Cortex of kidney (tissue), 1 donor: ENCODE measurements at places on chromosomes 5 and 9.

GRCh38 chr5:93583768-93584595 lies 960 bp downstream of the NR2F1 start:
- no peak for DNase-seq

DNA sequence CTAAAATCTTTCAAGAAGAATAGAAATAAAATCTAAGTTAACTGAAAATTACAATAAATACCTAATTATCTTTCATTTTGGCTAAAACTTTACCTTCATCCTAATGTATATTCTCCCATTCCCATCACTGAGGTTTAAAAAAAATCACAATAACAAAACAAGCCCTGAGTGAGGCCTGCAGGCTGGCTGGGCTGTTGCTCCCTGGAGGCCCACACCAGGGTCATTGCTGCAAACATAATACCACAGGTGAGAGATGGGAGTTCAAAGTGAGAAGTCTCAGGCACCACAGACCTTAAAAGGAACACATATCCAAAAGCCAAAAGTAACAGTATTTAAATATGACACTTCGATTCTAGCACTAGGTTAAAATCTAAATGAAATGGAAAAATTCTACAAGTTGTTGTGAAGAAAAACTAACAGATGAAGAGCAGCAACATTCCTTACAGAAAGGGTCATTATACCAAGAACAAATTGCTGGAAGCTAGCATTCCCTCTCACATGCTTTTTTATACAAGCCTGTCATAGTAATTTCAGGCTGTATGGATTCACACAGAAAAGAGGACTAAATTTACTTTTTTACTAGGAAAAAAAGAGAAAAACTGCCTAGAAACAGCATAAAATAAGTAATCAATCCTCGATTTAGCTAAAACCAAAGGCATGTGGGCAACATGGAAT lies 57.8 kb downstream of the AUH start:
- DNase-seq, result no peak

DNA sequence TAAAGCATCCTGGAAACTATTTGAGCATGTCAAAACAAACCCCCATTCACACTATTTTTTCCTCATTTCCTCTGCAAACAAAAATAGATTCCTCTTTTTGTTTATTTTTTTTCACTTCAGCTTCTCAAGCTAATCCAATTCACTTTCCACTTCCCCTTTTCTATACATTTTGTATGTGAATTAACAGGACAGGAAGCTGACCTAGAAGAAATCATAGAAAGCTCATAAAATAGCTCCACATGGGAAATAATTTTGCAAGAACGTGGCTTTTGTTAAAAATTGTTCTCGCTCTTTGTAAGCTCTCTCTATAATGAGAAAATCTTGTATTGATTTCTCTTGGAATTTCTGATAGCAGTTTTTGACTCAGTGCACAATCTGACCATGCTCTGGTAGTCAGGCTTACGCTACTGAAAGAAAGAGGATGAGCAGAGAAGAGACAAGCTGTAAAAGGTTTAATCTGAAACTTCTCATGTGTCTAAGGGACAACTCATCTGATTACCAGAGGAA lies 215.8 kb downstream of the ADAMTS12 start:
- DNase-seq, result no peak

DNA sequence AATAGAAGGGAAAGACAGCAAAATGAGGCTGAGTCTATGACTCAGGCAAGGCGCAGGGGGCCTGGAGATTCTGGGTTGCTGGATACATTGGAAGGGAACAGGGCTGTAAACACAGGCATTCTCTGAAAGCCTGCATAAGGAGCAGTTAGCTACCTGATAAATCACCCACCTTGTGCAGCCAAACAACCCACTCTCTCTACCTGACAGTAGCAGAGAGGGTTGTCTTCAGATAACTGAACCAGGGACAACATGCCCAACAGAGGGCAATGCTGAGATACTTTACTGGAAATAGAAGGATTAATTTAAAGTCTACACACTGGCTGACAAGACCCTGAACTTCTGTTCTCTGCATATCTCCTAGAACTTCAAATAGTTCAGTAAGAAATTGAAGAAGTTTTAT lies 161.6 kb downstream of the KCTD16 start:
- DNase-seq, result no peak

DNA sequence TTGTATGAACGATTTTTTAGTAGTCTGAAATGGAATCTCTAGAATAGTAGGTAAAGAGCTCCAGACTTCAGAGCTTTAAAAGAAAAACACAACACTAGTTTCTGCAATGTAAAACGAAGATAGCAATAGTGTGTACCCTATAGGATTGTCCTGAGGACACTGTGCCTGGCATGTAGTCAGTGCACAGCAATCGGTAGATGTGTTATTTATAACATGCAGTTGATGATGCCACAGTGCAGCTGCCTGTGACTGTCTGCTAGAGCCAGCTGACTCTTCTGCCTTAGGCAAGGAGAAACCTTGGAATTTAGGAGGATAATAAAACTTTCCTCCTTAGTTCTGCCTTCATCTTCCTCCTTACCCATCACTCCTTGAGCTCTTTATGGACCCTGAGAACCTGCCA lies 27.7 kb upstream of the TMOD1 start:
- DNase-seq, result no peak

DNA sequence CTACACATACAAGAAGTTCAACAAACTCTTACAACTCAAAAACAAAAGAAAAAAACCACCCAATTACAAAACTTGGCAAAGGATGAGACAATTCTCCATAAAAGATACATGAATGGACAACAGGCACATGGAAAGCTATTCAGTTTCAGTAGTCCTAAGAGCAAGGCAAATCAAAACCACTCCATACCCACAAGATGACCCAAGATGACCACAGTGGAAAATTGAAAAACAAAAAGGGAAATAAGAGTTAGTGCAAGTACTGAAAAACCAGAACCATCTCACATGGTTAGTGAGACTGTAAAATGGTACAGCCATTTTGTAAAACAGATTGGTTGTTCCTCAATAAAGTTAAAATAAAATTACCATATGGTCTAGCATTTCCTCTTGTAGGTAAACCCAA lies 287.1 kb upstream of the CDH9 start:
- no peak for DNase-seq

- no peak for DNase-seq
Measured at GRCh38 chr5:56060276-56061110, 65.7 kb upstream of the IL6ST start.

- DNase-seq, result no peak
Measured at GRCh38 chr9:112145886-112146285, 29.2 kb downstream of the SUSD1 start.

DNA sequence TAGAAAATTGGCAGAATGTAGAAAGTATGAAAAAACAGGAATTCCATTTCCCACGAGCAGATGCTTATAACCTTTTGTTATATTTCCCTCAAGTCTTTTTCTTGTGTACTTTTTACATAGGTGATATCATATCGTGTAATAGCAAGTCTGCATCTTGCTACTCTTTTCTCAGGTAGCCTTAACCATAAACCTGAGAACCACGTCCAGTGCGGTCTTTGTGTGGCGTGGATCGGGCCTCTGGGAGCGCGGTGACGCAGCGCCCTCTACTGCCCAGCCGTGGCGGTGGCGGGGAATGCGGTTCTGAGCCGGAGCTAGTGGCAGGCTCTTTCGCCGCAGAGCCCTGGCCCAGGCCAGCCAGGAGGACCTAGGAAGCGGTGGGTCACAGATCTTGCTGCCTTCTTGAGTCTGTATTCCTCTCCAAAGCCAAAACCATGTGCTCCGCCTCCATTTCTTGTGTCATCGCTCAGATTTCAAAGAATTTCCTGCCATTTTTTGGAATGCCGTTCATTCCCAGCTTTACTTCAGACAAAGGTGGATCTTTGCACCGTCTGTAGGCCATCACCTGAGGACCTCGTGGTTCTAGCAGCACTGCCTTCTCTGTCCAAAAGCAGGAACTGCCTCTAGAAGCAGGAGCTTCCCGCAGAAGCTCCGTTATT lies 71.9 kb downstream of the MVB12B start:
- no peak for DNase-seq

DNA sequence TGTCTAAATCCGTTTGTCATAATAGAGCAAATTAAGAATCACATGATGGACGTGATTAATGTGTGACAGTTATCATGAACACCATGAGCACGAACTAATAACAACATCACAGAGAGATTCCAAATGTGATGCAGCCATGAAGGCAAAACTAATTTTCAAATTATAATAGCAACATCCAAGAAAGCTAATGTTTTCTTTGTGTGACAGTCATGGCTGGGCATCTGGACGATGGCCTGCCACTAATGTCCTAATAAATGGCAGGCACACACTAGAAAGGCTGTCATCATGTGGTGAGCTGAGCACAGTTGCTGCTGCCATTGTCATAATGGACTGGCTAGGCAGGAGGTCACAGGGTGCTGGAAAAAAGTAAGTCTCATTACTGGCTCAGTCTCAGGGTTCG lies 280.0 kb upstream of the EFNA5 start:
- no peak for DNase-seq

GRCh38 chr5:147534172-147534951 lies 24.5 kb upstream of the DPYSL3 start:
- DNase-seq, result no peak

DNA sequence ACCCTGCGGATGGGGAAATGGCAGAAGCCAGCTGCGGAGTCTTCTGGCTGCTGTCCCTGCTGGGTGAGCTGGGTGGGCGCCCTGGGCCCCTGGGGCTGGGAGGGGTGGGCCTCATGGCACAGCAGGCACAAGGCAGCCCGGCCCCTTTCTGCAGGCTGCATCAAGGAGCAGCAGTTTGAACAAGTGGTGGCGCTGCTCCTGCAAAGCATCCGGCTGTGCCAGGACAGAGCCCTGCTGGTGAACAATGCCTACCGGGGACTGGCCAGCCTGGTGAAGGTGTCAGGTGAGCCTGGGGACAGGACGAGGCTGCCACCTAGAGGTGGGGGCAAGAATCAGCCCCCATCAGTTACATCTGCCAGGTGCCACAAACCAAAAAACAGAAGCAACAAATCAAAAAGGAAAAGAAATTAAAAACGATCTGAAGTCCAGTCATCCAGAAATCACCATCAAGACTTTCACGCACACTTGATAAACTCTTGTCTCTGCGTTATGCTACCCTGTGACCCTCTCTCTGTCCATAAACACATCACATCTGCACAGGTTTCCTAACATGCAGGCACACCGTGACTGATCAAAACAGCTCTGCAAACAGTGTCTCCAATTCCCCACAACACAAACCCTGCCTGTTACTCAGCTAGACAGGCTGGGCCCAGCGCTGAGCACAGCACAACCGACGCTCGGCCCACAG lies 13.9 kb downstream of the REXO4 start:
- no peak for DNase-seq

GRCh38 chr9:13430368-13431221 lies 151.1 kb upstream of the MPDZ start:
- no peak for DNase-seq

GRCh38 chr5:143923634-143924266 lies 111.8 kb downstream of the HMHB1 start:
- no peak for DNase-seq

DNA sequence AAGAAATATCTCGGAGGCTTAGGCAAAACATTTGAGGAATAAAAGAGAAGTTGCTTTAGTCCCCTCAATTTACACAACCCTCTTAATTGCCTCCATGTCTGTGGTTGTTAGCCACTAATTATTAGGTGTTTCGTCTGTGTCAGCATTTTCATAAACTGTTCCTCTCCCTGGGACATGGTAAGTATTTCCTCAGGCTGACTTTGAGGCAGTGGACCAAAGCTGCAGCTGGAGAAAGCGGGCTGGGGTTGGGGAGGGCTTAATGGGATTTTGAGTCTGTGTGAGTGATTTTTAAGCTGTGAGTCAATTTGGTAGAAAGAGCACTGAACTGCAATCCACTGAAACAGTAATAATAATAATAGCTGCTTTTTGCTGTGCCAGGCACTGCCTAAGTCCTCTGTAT lies 13.0 kb upstream of the TTC1 start:
- DNase-seq, result no peak

GRCh38 chr9:34363619-34364351 lies 12.9 kb downstream of the MYORG start:
- DNase-seq, result no peak

DNA sequence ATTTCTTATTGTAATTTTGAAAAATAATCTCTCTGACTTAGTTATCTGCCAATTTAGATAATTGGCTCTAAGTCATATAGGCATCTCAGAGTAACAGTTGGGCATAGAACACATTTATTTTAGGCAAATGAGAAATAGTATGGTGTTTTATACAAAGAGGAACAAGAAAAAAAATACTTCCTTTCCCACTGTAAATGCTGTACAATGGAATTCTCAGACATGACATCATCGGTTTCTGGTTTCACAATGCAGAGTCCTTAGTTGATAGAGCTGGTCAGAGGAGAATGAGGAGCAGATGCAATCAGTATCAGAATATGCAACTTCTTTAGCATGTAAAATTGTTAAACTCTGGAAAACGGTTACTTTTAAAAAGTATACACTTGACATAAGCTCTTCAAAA lies 49.4 kb downstream of the PLK2 start:
- no peak for DNase-seq

DNA sequence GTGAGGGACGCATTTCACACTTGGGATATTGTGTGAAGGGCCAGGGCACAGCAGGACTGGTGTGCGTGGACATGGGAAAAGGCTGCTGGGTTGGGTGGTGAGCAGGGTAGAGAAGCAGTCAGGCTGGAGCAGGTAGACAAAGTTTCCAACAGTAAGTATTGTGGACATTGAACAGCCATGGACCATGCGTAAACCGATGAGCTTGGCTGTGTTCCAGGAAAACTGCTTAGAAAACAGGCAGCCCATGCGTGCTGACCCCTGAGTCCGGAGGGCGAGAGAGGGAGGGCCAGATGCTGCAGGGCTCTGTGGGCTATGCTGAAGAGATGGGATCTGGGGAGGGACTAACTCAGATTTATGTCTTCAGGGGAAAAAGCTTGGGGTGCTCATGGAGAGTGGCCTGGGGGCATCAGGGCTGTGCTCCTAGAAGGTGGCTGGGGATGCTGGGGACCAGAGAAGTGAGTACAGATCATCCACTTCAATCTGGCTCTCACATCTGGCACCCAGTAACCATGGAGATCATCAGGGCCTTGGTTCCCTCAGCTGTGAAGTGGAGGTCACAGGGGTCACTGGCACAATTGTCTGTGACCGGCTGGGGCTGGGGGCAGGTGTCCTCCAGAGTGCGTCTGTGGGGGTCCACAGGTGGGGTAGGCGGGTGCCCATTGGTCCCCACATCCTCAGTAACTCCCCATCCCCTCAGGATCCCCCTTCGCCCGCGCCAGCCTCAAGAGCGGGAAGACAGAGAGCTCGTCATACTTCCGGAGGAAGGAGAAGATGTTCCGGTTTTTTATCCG lies 93.3 kb downstream of the CACNA1B start:
- DNase-seq, result no peak

DNA sequence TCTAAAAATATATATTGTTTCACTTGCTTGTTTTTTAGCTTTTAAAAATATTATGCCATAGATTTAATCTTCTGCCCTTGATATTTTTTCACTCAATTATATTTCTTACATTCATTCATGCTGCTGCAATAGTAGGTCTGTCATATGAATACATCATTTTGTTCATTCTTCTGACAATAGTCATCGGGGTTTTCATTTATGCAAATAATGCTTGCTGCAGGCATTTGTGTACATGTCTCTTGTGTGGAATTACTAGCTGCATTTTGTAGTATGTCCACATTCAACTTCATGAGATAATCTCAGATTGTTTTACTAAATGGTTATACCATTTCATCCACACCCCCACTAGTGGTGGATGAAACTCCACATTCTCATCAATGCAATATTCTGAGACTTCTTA lies 5.3 kb upstream of the PLPP1 start:
- no peak for DNase-seq
